ENCODE measurements at places on chromosomes 5 and 9. TPM values are rescaled to one million over a fixed set of nuclear protein-coding genes. Genes with fewer than 3 reads are reported as not detected.

Gene TMEM252
- polyA plus RNA-seq: 0.06 TPM

Gene ADRB2
- 2.8 TPM for polyA plus RNA-seq

Gene STPG3
- not detected for polyA plus RNA-seq

Gene SAXO1
- not detected for polyA plus RNA-seq

Gene TMEM215
- polyA plus RNA-seq: not detected

Gene DUSP1
- 90.4 TPM for polyA plus RNA-seq

Gene CEL
- polyA plus RNA-seq: 3.3 TPM

Gene CENPH
- 7.2 TPM for polyA plus RNA-seq

Gene LCN15
- polyA plus RNA-seq: not detected

Gene IFNA17
- not detected for polyA plus RNA-seq

Data from esophagus (tissue), 2 donors.